ENCODE measurements at places on chromosomes 4 and X.

DNA sequence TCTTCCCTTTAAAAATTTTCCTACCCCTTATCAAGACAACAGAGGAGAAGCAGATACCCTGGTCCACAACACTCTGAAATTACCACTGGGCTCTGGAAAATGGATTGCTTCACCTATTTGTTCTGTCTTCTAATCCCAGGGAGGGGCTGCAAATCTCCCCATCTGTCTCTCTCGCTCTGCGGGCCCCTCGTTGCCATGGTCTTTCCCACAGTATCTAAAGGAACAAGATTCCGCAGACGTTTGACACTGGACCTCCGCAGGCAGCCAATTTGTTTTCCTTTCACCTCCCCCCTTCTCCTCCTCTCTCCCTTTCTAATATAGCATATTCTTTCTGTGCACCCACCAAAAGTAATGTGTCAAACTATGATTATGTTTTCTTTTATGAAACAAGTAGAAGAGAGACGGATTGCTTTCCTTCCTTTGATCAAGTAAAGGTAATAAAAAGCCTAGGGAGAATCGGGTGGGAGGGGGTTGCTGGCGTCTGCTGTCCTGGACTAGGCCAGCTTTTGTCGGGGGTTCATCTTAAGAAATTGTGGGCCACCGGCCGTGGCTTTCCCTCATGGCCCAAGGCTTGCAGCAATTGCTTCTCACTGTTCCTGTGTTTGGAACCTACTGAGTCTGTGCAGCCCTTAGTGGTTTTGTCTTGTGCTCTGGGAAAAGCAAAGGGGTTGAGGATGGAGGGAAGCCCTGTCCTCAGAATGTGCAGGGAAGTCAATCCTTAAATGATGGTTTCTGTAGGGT is 81.0 kb downstream of the MGST2 start:
- no peak for DNase-seq

GRCh38 chr4:153595894-153596601 is 88.0 kb upstream of the TLR2 start:
- no peak for DNase-seq

GRCh38 chr4:41505161-41505661 is 32.7 kb upstream of the LIMCH1 start:
- DNase-seq, result no peak

GRCh38 chrX:106897259-106897658 is 5.9 kb downstream of the RIPPLY1 start:
- DNase-seq, result no peak

GRCh38 chr4:89368861-89369260 is 61.3 kb upstream of the GPRIN3 start:
- DNase-seq, result no peak

DNA sequence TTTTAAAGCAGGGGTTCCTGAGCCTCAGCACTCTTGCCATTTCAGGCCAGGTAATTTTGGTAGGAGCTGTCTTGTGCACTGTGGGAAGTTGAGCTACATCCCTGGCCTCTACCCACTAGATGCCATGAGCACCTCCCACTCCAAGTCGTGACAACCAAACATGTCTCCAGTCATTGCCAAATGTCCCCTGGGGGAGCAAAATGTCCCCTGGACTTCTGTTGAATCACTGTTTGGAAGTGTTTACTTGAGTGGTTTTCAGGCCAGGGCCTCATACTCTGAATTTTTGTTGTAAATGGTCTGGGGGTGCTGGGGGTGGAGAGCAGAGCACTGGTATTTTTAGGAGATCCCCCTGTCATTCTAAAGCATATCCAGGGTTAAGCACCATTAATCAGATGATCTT is 3.2 kb downstream of the PDK3 start:
- DNase-seq, result no peak

DNA sequence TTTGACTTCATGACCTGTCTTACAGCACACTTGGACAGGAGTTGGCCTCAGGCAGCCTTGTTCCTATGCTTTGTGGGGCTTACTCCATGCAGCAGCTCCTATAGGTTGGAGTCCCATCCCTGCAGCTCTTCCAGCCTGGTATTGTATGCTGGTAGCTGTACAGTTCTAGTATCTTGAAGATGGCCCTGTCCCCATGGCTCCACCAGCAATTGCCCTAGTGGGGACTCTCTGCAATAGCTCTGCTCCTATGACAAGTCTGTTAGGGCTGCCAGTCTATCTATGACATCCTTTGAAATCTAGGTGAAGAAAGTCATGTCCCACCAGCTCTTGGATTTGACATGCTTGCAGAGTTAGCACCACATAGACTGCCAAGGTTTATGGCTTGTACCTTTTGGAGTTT is 252.6 kb downstream of the ANTXR2 start:
- no peak for DNase-seq

- peak; percentile 57 for DNase-seq
Observed at GRCh38 chr4:20248155-20248558, 3.5 kb upstream of the SLIT2 start.

DNA sequence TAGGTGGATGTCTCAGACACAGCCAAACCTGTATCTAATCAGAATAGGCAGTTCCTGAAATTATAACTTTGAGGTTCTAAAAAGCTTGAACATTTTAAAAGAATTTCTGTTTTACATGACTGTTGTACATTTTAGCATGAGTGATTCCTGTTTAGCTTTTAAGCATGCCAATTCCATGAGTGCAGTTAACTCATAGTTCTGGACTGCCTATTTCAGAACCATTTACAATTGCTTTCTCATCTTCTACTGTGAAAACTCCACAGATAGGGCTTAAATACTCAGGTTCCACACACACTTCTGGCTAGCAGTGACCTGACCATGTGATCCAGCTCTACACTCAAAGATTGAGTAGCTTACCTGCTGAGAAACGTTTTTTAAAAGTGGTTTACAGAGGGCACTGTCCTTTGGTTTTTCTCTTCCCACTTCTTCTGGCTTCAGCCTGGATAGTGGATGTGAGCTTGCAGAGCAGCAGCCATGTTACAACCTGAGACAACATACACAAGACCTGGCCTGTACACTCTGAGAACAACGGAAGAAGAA is 280.8 kb downstream of the ANKRD50 start:
- no peak for DNase-seq

GRCh38 chr4:37815591-37815990 is 10.9 kb upstream of the PGM2 start:
- DNase-seq, result no peak

DNA sequence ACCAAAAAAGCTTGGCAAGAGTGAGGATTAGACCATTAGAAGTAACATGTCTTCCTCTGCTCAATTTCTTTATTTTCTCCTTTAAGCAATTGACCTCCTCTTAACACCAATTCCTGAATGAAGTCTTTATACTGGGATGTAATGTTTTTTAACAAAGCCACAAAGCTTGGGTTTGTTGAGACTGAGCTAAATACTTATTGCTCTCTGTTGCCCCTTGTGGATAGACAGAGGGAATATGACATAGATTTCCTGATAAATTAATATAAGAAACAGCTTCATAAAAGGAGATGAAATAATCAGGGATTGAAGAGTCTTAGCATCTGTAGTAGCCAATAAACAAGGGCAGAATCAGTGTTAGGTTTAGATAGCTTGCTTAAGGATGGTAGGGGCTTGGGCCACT is 57.6 kb downstream of the CCDC160 start:
- DNase-seq, result no peak

DNA sequence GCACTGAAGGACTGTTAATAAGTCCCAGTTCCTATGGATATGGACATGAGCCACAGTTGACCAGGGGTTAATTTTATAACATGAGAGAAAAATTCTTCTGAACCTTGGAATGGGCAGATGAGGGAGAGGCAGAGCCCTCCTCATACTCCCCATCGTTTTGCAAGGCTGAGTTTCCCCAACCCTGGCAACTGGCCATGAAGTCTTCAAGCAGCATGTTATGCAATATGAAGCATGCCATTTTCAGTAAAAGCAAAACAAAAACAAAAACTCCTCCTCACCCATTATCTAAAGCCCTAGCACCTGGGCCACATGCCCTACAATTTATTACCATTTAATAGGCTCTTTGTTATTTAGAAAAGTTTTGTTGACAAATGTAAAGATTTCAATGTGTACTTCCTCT is 64.5 kb downstream of the GPC4 start:
- no peak for DNase-seq

Data from T1000 (cell line).